ENCODE measurements at places on chromosomes 3 and 15.

- DNase-seq: no peak
Observed at GRCh38 chr3:86547692-86548091, 443.3 kb downstream of the VGLL3 start.

DNA sequence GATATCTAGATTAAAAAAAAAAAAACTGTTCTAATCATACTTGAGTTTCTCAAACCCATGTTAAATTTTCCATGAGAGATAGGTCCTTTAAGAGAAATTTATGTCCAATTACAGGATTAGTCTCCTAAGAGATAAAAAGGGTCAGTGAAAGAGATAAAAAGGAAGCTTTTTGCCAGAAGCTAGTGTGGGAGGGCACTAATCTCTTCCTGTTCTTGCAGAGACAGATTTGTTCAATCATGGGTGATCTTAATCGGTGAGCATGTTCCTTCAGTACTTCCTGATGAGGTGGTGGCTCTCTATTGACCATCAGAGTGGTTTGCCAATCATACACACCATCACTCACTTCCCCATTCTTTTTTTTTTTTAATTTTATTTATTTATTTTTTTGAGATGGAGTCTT, 16.9 kb upstream of the LPP start:
- DNase-seq: no peak

DNA sequence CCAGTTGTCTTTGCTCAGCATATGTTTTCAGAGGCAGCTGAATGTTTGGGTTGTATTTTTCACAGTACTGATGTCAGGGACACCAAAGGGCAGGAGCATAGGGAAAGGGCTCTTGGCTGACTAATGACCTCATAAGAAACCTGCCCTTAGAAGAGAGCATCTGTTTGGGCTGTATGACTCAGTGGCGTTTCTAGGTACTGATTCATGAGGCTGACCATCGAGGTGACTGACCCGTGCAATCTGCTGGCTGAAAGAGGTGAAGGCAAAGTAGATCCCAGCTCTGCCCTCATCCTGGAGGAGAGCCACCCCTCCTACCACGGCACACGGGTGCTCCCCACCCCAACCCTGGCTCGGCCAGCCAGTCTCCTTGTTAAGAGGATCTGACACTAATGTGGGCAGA, 8.3 kb downstream of the LMCD1 start:
- no peak for DNase-seq

- no peak for DNase-seq
Observed at GRCh38 chr3:52346623-52347530, 30.8 kb downstream of the DNAH1 start.

GRCh38 chr3:13338231-13338630, 81.9 kb downstream of the NUP210 start:
- no peak for DNase-seq

GRCh38 chr15:68572309-68572708, 6.5 kb upstream of the CORO2B start:
- no peak for DNase-seq

Data from stimulated activated CD8-positive, alpha-beta memory T cell treated with anti-CD3 and anti-CD28 coated beads, Interleukin-15, amount 100 ng/mL, for 4 hours (primary cell).